ENCODE measurements at places on chromosomes 1 and 21.

DNA sequence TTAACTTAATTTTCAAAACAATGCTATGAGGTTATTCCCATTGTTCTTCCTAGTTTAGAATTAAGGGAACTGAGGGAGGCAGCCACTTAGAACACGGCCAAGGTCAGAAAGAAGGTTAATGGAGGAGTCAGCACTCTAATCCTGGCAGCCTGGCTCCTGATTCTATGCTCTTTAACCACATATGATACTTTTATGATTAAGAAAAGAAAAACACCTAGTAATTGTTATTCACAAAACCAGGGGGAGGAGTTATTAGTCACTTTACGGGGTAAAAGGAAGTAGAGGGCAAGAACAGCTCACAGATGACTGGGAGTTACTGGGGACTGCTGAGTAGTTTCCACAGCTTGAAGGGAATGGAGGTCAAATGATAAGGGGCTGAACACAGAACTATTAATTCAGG lies 38.6 kb downstream of the GADD45A start:
- ATAC-seq = peak; percentile 96

DNA sequence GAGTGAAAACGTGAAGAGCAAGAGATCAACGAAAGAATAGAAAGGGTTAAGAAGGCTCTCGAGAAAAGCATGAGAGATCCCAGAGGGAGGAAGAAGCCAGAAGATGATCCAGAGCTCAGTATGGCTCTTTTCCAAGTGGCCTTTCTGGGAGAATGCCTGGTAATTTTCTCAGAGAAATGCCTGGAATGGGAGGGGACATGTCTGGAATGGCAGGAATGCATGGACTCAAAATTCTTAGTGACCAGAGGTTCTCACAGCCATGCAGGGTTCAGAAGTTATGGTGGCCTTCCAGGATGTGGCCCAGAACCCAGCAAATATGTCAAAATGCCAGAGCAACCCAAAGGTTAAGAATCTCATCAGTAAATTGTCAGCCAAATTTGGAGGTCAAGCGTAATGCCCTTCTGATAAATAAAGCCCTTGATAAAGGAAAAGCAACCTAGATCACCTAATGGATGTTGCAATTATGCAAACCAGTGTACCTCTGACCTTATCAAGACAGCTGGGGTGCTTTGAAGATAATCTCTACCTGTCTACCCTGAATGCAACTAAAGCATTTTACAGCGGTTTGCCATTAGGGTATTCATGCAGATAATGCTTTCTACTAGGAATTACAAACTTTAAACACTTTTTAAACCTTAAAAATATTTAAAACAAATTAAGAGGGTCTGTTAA lies 53.1 kb downstream of the NBPF6 start:
- no peak for ATAC-seq

- peak; percentile 53 for ATAC-seq
Observed at GRCh38 chr21:35932232-35932911, 128.0 kb downstream of the SETD4 start.

- no peak for ATAC-seq
Observed at GRCh38 chr1:20399196-20399595, 86.8 kb downstream of the CAMK2N1 start.

DNA sequence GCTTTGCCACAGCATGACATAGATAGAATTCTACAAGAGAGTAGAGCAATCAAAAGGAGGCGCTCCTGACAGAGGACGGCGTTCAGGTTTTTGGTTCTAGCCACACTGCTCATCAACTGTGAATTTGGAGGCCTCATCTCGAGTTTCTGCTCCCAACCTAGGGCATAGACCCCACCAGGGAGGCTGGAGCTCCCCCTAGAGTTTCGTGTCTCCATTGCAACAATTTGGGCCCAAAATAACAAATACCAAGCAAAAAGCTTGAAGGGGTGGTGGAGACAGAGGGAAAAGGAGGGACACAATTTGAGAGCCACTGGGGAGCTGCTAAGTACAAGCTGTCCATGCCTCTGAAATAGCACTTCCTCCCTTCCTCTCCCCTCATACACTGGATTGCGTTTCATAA lies 297.0 kb downstream of the GPATCH2 start:
- no peak for ATAC-seq

DNA sequence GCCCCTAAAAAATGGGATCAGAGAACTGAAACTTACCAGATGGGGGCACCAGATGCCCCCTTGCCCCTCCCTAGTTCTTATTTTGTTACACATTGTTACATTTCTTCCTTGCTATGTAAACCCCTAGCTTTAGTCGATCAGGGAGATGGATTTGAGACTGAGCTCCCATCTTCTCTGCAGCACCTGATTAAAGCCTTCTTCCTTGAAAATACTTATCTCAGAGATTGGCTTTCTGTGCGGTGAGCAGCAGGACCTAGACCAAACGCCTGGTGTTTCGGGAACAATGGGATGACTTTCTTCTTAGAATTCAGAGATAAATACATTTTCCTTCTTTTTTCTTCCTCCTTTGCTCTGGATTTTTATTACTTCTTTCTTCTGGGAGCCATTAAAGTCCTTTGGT lies 16.7 kb upstream of the LSM10 start:
- no peak for ATAC-seq

DNA sequence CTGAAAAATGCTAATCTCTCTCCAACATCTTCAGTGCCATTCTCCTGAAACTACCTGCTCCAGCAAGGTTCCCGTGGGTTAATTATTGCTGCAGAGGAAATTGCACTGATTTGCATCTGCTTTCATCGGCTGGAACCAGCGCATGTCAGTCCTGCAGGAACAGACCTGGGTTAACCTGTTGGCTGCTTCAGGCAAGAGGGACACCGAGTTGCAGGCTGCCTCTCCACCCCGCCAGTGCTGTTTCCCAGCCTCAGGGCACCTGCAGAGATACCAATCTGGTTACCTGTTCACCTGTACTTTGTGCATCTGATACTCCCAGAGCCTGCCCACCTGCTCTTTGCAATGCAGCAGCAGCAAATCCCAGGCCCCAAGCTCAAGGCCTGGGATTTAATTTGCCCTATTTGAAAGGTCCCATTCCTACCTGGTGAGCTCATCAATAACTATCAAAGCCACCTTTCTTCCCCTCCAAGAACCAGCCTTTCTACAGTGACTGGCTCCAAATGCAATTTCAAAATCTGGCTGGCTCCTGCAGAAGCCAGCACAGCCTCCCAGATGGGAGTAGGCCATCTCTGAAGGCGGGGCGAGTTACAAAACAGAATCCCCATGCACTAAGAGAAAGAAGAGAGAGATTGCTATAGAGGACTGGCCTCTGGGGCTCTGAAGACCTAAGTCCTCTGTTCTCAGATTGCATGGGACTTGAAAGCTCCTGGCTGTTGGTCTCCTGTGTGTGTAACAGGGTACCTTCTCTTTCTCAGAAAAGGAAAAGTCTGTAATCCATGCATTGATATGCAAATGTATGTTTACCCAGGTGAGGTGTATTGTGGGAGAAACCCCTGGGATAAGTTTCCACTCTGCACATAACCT lies 67.8 kb downstream of the TOMM20 start:
- ATAC-seq = no peak

- ATAC-seq = no peak
Observed at GRCh38 chr21:36034211-36034913, 26.0 kb downstream of the SETD4 start.

DNA sequence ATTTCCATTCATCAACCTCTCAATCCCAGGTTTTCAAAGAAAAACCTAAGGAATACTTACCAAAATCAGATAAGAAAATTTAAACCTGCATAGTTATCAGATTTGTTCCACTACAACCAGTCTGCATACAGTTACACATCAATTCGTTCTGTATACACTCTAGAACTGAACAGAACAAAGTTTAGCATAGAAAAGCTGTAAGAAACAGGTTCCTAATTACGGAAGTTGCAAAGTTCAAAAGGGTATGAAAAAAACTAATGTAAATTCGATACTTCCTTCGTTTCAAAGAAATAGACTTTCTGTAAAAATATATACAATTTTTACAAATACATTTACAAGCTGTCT lies 3.1 kb downstream of the MCL1 start:
- ATAC-seq = no peak

GRCh38 chr1:45015683-45016082 lies 3.6 kb downstream of the UROD start:
- no peak for ATAC-seq

DNA sequence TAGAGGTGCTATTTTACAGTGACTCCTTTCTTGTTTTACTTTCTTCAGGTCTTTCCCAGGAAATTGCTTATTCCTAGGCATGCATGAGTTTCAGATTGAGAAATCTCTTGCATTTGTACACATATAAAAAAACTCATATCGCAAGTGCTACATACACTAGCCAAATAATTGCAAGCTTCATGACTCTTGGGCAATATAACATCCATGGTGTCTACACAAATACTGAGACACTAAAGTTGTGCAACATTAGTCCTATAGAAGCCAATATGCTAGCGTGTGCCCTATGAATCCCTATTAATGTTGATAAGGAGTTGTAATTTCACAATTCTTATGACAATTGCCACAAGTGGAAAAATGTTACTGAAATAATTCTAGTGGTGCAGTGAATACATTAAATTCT lies 591.0 kb downstream of the ADGRL2 start:
- ATAC-seq = no peak

DNA sequence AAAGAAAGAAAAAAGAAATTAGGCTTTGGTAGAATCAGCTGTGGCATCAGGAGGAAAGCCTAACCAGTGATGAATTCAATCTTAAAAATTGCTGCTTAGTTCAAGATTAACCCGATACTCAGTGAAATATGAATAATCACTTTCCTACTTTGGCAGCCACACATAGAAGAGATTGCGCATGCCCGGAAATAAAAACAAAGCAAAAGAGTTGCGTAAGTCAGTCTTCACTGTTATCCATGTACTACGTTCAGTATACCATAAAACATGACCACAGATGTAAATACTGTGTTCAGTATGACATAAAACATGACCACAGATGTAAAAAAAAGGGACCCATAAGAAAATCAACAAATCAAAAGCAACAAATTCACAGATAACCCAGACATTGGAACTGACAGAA lies 19.2 kb downstream of the CD1D start:
- ATAC-seq = no peak

GRCh38 chr1:3713840-3714239 lies 38.4 kb upstream of the CCDC27 start:
- ATAC-seq = no peak

GRCh38 chr1:222417264-222417663 lies 130.6 kb downstream of the HHIPL2 start:
- ATAC-seq = no peak

- no peak for ATAC-seq
Observed at GRCh38 chr1:58596631-58597052, 19.6 kb upstream of the TACSTD2 start.

GRCh38 chr1:110084227-110085078 lies 14.0 kb upstream of the ALX3 start:
- peak; percentile 73 for ATAC-seq

DNA sequence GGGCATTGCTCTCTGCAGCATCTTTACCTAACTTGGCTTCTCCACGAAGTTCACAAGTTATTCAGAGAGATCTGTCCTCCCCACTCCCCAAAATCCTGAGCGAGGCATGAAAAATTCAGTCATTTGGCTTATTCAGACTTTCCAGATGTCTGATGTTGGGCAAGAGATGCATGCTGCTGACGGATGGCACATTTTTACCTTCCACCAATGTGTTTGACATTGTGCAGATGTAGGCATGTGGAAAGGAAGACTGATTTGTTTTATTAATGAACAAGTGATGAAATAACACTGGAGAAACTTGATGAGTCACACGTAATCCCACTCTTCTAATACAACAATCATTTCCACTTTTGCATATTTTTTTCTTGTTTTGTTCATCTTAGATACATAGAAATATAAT lies 86.7 kb downstream of the C1orf94 start:
- no peak for ATAC-seq

DNA sequence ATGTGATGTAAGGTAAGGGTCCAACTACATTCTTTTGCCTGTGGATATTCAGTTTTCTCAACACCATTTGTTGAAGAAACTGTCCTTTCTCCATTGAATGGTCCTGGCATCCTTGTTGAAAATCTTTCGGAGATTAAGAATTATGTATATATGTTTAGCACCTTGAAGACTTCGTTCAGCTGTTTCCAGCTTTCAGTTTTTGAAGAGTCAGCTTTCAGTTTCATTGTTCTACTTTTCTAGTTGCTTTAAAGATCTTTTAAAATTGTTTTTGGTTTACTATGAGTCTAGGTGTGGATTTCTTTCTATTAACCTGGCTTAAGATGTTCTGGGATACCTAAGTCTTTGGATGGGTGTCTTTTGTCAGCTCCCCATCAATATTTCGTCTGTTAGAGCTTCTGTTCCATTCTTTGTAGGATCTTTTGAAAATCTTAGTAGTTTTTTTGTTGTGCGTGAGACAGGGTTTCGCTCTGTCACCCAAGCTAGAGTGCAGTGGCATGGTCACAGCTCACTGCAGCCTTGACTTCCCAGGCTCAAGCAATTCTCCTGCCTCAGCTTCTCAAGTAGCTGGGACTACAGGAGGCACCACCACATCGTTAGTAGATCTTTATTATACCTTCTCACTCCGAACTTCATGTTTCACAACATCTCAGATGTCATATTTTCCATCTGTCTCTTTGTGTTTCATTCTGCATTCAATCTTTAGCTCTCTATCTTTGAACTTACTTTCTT lies 353.5 kb upstream of the B3GALT2 start:
- peak; percentile 51 for ATAC-seq

DNA sequence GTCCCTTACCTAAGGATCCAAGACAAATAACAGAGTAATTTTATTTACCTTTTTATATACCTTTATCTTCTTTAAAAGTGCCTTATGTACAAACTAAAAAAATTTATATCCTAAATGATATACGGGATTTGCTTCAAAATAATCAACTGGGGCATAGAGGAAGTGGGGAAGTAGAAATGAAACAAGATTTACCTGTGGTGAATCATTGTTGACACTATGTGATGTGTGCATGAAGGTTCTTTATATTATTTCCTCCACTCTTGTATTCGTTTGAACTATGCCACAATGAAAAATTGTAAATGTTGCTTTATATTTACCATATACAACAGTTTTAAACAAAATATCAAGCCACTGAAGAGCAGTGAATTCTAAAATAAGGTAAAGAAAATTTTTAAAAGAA lies 13.0 kb downstream of the RGS7 start:
- ATAC-seq = no peak

DNA sequence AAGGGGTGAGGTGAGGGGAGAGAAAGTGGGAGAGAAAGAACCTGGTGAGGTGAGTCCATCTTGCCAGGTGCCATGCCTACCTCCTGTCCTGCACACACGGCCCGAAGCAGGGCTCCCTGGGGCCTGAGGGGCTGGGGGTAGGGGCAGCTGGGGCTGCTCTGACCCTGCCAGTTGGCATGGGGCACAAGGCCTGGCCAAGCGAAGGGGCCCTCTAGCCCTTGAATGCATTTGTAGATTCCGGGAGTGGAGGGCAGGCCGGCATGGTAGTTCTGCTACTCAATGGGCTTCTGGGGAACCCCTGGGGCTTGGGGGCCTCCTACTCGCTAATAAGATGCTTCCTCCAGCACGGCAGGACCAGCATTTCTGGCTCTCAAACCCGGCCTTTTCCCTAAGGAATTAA lies 3.6 kb upstream of the PRDM16 start:
- ATAC-seq = no peak

GRCh38 chr1:47574451-47575165 lies 136.8 kb downstream of the FOXD2 start:
- no peak for ATAC-seq

GRCh38 chr1:228076796-228077430 lies 5.6 kb upstream of the ARF1 start:
- no peak for ATAC-seq
